ENCODE measurements at places on chromosomes 7 and 10. TPM values are rescaled to one million over a fixed set of nuclear protein-coding genes. Genes with fewer than 3 reads are reported as not detected.

PTPN20 gene
- 0.74 TPM for total RNA-seq

ANKRD22 gene
- total RNA-seq: 0.80 TPM

TEX47 gene
- not detected for total RNA-seq

ACTA2 gene
- 204 TPM for total RNA-seq

- DNase-seq: no peak
Observed at GRCh38 chr7:124552217-124552616, 213.4 kb downstream of the GPR37 start.

DNA sequence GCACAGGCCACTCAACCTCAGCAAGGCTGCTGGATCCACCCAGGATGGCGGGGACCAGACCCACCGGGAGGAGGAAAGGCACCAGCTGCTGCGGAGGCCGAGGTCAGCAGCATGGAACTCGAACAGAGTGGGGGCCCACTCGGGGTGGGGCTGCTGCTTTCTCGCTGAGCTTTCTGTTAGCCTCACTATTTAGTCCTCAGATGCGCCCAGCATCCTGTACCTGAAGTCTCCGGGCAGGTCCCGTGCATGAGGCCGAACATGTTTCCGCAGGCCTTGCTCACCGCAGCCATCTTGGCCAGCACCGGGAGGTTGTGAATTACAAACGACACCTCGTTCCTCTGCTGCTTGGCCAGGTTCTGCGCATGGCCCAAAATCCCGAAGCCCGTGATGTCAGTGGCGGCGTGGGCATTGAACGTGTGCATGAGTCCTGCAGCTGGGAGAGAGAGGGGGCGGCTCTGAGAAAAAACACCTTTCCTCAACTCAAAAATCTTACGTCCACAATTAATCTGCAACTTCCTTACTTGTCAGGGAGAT is 22.8 kb upstream of the PHYH start:
- no peak for DNase-seq

DNA sequence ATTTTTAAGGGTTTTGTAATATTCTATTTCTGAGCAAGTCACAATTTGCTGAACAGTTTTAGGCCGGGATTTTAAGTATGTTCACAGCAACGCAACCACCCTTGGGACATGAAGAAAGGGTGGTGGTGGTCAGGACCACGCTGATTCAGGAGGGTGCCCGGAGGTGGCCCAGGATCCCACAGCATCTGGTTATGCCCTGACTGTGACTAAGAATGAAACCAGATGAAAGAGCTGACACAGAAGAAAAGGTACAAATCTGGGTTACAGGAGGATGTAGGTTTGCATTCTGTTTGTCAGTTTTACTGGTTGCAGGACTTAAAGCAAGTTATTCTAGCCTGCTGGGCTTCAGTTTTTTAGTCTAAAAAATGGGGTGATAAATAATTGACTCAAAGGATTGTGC is 279.7 kb downstream of the CCSER2 start:
- DNase-seq: no peak
